SJSA1 (cell line): ENCODE measurements at places on chromosomes 5 and 9. TPM values are rescaled to one million over a fixed set of nuclear protein-coding genes. Genes with fewer than 3 reads are reported as not detected.
A peak's percentile ranks its signal among the peaks of the same experiment; 100 is the strongest.

- DNase-seq, result no peak
Observed at GRCh38 chr9:18071651-18072060, 402.3 kb upstream of the ADAMTSL1 start.

DNA sequence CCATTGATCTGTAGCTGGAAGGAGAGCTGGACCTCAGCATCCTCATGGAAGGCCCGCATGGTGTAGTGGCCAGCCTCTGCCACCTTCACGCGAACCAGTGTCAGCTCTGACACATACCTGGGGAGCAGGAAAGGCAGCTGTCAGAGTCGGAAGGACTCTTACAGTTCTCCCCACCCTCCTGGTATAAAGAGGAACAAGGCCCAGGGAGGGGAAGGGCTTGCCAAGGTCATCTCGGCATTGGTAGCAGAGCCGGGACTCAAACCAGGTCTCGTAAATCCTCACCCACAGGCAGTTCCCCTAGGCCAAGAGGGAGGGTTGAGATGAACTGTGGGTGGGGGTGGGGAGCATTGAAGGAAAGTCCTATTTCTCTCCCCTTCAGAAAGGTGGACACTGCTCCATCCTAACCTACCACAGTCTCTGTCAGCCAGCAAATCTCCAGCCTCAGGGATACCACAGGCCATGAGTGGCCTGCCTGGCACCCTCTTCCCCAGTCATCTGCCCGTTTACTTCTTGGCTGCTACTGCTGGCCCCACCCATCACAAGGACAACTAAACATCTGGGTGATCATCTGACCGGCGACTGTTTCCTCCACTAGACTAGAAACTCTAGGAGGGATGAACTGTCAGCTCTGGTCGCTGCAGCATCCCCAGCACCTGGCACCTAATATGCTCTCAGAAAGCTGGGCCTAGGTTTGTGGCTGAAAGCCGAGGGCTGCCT is 23.5 kb downstream of the PDGFRB start:
- DNase-seq, result no peak

ARL14EPL gene
- 1.3 TPM in 1 of 2 replicates, not detected in the other for total RNA-seq

DNA sequence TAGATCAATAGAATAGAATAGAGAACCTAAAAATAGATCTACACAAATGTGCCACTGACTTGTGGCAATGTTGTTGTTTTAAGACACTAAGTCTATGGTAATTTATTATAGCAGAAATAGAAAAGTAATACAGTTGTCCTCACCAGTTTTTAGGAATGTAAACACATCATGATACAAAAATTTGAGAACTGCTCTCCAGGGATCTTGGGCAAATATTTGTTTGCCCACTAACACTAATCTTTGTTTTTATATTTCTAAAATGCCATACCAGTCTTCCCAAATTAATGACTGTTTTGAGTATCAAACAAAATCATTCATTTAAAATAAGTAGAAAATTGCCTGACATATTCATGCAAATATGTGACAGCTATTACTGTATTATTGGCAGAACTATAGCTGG is 297.6 kb downstream of the BRINP1 start:
- DNase-seq, result no peak

GRCh38 chr9:117718085-117718484 is 13.9 kb downstream of the TLR4 start:
- no peak for DNase-seq

GRCh38 chr9:84823421-84824271 is 154.1 kb downstream of the NTRK2 start:
- no peak for DNase-seq

- no peak for DNase-seq
Observed at GRCh38 chr5:43304525-43304924, 8.7 kb downstream of the HMGCS1 start.

GRCh38 chr9:90022474-90022873 is 417.7 kb downstream of the GADD45G start:
- DNase-seq, result no peak

FOXB2 gene
- not detected in 2 replicates for total RNA-seq

GRCh38 chr9:74511333-74511732 is 14.2 kb downstream of the RORB start:
- no peak for DNase-seq

DNA sequence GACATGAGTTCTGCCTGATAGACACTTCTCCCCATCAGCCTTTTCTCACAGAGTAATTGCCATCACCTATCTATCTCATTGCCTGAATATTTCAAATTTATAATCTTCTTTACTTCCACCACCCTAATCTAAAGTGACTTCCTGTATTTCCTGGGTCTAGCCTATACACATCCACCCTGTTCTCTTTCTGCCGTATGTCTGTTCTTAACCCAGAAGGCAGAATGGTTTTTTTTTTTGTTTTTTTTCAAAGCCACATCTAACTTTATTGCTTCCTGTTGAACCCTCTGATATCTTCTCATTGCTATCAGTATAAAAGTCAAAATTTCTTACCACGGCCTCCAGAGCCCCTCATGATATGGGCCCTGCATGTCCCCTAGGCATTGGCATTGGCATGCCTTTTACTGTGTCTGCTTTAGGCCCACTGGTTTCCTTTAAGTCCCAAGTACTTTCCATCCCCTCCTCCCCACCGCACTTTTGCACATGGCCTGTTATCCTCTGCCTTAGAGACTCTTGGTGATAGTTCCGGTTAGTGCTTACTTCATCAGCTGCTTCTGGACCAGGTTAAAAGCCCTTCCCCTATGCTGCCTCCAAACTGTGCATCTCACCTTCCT is 159.9 kb downstream of the MAN2A1 start:
- no peak for DNase-seq

GALNT12 gene
- 0.22 and 0.74 TPM in 2 replicates for total RNA-seq

DNA sequence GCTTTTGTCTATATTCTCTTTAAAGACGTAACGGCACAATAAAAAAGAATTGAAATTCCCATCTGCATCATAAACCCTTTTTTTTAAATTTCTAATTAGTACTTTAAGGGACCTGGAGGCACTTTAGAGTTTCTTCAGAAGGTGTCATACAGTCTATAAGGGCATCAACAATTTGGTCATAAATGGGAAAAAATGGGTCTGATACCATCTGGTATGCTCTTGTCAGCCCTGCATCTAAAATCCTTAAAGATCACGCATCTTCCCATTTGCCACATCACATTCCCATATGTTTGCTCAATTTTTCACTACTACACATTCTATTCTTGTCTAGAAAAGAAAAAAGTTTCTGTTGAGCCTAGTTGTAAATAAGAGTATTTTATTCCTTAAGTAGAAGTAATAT is 53.8 kb downstream of the COX7C start:
- DNase-seq, result no peak

DNA sequence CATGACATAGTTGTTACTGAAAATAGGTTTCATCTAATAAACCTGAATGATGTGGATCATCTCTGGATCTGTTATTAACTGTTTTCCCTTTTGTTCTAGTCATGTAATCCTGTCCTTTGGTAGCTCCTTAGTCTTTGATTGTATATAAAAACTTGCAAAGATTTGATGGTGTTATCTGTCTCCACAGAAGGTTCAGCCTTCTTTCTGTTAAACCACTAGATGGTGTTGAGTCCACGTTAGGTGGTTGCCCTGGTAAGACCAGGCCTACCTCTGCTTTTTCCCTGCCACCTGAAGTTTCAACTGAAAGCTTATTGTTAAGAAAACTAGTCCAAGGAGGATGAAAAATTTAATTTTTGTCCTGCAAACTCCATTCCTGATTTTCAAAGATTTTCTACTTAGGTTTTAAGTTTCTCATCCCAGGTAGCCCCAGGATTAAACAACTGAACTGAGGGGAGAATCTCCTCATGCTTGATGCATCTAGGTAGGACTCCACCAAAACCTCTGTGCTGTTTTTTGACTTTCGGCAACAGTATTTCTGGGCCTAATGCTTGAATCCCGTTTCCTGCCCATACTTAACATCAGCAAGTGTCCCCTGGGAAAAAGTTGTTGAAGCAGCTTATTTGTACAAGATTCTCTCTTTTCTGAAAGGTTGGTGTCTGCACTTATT is 68.5 kb downstream of the RICTOR start:
- no peak for DNase-seq

DNA sequence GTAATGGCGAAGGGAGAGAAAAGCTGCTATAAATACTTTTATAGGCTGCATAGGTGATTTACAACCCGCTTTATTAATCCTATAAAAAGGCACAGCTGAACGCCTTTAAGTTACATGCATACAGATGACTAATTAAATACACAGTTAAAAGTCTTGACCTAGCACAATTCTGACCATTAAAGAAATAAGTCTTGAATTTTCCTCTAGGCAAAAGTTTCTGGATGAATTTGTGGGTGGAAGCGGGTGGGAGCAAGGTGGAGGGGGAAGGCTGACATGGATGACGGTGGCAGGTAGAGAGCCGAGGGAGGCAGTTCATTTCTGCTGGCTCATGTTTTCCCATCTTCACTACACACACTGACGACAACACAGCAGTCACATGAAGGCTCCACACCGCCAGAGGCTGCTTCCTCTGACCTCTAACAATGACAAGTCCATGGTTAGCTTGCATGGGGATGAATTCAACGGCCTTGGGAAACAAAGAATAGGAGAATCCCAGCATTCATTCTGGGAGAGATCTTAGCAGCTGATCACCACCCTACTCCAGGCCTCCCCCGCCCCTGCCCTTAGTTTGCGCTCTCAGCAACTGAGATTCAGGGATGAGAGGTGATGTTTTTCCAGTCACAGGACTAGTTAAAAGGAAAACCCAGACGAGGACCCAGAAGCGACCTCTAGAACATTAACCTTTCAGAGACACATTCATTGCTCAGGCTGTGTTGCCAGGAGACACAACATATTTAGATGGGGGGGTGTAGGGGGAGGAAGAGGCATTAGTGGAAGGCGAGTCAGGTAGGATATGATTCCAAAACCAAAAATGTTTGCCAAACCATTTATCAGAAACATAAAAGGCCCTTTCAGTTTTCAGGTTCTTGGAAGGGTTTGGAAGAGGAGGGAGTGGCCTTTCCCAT is 329.3 kb downstream of the PIK3R1 start:
- DNase-seq, result no peak

GGTA1 gene
- total RNA-seq, result not detected in 2 replicates

DNA sequence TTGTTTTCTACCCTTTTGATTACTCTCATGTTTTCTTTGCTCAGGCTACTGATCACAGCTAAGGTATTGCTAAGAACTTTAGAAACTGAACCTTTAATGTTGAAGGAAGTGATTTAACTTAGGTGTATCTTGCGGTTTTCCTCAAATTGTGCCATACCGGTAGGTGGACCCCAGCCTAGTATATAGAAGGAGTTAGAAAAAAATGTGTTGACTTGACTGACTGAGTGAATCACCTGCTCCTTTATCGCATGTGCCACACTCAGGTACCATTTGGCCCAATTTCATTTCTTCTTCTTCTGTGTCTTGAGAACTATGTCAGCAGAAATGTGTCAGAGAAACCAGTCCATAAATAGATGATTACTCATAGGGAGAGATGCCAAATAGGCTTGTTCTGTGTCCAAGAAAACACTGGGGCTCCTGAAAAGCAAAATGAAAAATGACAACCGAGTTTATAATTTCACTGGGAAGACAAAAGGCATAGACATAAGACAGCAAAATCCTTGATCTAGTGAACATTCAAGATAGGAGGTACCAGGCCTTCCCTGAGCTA is 19.4 kb downstream of the PLPPR1 start:
- DNase-seq, result no peak

- no peak for DNase-seq
Observed at GRCh38 chr5:180495991-180496741, 2.0 kb downstream of the CNOT6 start.

DNA sequence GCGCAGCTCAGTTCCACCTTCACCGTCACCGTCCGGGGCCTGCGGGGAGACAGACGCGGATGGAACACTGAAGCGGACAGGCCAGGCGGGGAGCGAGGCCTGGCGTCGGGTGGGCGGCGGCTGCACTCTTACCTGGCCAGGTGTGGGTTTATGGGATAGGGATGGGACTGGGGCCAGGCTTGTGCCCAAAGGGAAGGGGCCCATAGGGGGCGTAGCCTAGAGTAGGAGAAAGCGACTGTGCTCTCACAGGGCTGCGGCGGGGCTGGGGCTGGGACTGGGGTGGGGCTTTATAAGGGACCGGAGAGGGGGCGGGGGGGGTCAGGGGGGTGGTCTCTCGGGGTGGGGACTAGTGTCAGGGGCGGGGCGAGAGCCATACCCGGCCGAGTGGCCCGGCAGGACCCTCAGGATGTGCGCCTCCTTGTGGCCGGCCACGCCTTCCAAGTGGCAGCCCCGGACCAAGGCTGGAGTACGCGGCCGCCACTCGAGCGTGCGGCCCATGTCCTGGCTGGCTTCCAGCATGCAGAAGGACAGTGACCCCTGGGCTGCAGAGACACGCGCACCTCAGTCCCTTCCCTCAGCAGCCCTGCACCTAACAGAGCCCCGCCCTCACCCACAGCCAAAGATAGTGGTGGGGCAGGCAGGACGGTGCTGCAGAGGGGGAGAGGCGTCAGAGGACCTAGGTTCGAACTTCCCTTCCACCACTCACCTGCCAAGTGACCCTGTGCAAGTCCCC is 22.8 kb downstream of the FPGS start:
- DNase-seq, result no peak

DNA sequence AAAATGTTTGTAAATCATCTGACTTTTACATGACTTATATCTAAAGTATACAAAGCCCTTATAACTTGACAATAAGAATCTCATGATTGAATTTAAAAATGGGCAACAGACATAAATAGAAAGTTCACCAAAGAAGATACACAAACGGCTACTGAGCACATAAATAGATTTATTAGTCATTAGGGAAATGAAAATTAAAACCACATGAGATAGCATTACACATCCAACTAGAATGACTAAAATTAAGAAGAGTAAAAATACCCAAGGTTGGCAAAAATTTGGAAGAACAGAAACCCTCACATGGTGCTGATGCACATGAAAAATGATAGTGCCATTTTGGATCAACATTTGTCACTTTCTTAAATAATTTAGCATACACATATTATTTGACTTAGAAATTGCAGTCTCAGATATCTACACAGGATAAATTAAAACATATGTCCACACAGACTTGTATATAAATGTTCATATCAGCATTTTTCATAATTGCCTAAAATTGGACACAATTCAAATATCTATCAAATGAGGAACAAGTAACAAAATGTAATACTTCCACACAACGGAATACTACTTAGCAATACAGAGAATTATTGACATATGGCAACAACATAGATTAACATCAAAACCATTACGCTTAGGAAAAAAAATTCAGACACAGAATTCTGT is 359.1 kb upstream of the DAB2 start:
- no peak for DNase-seq

GRCh38 chr5:1116977-1117376 is 5.1 kb upstream of the SLC12A7 start:
- no peak for DNase-seq

GRCh38 chr5:170701334-170701733 is 82.2 kb upstream of the GABRP start:
- no peak for DNase-seq

DNA sequence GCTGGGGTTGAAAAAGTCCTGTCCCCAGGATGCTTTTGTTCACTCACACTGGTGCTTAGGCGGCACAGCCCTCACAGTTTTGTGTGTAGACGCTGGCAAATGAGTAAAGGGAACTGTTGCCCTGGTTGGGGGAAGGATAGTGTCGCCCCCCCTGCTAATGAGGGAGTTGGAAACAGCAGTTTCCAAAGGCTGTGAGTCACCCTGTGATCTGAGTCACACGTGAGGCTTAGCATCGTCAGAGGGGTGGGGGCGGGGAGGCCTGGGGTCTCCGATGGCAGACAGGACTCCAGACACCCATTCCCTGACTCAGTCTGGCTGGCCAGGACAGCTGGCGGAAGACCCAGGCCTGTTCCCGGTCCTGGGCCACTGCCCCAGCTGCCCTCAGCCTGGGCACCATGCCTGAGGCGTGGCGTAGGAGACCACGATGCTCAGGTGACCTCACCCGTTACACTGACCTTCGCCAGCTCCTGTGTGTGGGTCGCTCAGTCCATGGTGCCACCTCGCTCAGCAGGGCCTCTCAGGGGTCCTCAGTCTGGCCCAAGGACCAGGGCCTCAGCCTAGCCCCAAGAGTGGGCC is 2.9 kb downstream of the DNAJB5 start:
- DNase-seq, result peak; percentile 75
